ENCODE measurements at places on chromosomes 11 and 22.
A peak's percentile ranks its signal among the peaks of the same experiment; 100 is the strongest.

- DNase-seq = peak; percentile 25
Measured at GRCh38 chr22:50027639-50028537, 15.3 kb upstream of the IL17REL start.

GRCh38 chr11:72932132-72932570 lies 117.9 kb downstream of the ATG16L2 start:
- no peak for DNase-seq

DNA sequence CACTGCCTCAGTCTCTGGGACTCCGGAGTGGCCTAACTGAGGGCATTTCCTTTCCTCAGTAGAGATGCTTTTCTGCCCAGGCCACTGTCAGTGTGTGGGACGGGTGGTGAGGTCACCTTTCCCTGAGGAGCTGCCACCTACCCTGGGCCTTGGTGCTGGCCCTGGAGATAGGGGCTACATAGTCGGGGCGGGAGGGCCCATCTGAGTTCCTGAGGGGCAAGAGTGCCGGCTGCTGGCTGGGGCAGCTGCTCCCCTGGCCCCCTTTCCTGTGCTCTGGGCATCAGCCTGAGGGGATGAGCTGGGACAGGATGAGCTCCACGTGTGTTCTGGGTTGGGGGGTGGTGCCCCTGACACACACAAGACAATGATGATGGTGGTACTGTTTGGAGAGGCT lies 5.4 kb downstream of the KCNC1 start:
- no peak for DNase-seq

DNA sequence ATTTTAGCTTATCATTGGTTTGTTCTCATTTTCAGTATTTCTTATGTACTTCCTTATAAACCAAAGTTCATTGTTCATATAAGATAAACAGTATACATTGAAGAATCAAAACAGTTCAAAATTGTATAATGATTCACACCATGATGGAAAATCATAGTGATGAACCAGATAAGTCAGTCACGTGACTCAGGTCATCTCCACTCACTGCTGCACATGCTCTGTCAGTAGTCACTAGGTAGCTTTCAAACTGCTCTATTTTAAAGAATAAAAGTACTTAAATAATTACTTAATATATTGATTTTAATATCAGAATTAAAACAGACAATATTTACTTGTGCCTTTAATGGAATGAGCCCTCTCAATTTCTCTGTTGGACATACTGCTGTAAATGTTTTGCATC lies 37.5 kb downstream of the PDHX start:
- DNase-seq = no peak

- no peak for DNase-seq
Measured at GRCh38 chr22:32023251-32023827, 19.7 kb upstream of the SLC5A1 start.

DNA sequence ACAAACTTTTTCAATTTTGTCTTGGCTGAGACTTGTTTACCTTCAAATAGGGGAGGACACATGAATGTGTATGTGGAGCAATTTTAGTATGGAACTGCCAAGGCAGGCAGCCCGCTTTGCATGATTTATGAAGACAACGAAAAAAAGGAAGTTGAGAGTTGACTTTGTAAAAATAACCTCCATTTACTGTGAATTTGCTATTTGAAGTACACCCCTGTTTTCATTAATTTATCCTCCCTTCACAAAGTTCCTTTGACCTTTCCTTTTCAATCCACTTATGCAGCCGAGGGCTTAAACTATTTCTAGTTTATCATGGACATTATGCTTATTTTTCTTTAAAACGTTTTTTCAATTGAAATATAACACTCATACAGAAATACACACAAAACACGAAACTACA lies 369.6 kb upstream of the CADM1 start:
- DNase-seq = no peak

DNA sequence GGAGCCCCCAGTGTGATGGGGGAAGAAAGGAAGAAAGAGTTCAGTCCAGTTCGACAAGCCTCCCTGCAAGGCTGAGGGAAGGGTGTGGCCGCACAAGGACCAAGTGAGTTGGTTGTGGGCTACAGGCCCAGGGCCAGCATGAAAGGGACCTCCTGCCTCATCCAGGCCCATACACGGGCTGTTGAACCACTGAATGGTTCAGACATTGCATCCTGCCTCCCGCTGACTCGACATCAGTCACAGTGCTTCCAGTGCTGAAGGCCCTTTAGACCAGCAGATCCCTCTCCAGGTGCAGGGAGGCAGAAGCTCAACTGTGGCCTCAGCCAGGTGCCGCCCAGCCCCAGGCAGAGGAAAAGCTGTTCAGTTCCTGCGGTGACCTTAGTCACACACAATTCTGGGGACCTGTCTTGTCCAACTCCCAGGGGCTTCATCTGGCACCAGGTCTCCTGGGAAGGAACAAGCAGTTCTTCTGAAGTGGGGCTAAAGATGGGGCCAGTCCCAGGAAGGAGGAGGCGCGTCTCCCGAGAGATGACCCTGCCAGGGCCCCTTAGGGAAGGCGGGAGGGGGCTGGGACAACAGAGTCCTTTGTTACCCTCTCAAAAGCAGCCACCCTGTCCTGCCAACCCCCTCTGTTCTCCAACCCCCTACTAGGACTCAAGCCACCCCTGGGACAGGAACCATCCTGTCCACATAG lies 6.6 kb downstream of the ARRB1 start:
- DNase-seq = no peak

- no peak for DNase-seq
Measured at GRCh38 chr11:76698321-76699043, 27.9 kb upstream of the LRRC32 start.

GRCh38 chr22:44604455-44604854 lies 97.5 kb upstream of the PRR5 start:
- DNase-seq = no peak

DNA sequence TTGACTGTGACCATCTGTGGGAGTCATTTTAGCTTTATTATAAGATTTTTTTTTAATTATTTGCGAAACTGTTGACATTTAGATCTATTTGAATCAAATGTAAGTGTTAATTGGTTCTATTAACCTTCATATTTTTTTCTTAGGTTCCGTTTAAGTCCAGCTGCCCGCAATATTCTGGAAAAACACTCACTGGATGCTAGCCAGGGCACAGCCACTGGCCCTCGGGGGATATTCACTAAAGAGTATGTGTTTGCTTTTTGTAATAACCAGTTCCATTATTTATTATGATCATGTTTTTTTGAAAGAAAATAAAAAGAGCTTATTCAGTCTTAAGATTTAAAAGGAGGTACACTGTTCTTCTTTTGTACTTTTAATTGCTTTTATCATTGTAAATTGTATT lies 43.9 kb downstream of the PDHX start:
- DNase-seq = peak; percentile 88

GRCh38 chr11:106304274-106304673 lies 226.8 kb downstream of the AASDHPPT start:
- no peak for DNase-seq

- no peak for DNase-seq
Measured at GRCh38 chr11:14636119-14636518, 7.5 kb upstream of the PDE3B start.

DNA sequence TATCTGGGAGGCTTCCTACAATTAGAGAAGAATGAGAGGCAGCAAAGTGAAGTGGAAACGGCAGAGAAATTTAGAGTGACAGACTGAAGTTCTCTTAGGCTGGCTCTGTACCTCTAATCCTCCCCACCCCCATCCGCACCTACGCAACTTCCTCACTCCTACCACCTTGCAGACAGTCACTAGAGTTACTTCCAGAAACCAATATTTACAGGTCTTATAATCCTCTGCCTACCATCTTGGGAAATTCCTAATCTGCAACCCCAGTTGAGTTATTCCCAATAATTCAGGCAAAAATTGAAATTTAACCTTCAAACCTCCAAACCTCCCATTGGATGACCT lies 71.7 kb downstream of the PAK1 start:
- no peak for DNase-seq

DNA sequence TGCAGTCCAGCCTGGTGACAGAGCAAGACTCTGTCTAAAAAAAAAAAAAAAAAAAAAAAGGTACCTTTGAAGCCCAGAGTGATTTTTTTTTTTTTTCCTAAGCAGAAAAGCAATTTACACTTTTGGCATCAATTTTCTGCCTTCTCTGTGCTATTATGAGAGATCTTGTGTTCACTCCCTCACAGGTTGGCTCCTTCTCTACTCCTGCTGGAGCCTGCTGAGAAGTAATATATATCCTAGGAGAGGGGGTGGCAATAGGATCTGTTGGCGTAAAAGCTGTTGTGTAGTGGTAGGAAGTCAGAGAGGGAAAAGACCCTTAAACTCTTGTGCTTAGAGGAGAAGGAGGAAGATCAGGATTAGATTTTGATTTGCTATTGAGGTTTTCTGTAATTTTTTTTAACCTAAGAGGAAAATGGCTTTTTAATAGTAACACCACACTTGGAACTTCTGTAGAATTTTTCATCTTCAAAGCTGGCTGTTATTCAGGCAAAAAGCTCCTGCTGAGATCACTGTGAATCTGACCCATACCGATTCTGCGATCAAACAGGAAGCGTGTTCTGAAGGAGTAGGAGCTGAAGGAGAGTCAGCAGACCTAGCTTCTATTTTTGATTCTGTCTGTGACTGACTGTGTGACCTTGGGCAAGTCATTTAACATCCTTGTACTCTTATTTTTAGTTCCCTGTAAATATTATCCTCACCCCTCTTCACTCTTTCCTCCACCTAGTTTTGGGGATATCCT lies 77.7 kb downstream of the TRIM44 start:
- no peak for DNase-seq

GRCh38 chr11:134441281-134441680 lies 29.2 kb upstream of the B3GAT1 start:
- DNase-seq = no peak

- no peak for DNase-seq
Measured at GRCh38 chr11:11313902-11314692, 39.0 kb downstream of the CSNK2A3 start.

DNA sequence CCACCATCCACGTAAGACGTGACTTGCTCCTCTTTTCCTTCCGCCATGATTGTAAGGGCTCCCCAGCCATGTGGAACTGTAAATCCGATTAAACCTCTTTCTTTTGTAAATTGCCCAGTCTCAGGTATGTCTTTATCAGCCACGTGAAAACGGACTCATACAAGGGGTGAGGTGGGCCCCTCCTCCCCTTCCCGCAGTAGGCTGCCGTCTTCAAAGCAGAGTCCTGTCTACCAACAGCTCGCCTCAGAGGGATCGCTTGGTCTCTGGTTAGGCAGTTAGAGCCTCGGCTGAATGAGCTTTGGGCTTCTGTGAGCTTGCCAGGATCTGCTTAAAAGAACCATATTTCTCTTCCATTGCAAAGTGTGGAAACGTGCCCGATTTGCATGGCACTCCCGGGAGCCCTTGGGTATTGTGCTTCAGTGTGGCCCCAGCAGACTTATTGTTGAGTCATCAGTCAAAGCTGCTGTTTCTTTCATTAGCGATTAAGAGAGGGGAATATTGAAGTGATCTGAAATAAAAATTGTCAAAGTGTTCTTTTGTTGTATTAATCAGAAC lies 338.3 kb downstream of the TBC1D22A start:
- no peak for DNase-seq

DNA sequence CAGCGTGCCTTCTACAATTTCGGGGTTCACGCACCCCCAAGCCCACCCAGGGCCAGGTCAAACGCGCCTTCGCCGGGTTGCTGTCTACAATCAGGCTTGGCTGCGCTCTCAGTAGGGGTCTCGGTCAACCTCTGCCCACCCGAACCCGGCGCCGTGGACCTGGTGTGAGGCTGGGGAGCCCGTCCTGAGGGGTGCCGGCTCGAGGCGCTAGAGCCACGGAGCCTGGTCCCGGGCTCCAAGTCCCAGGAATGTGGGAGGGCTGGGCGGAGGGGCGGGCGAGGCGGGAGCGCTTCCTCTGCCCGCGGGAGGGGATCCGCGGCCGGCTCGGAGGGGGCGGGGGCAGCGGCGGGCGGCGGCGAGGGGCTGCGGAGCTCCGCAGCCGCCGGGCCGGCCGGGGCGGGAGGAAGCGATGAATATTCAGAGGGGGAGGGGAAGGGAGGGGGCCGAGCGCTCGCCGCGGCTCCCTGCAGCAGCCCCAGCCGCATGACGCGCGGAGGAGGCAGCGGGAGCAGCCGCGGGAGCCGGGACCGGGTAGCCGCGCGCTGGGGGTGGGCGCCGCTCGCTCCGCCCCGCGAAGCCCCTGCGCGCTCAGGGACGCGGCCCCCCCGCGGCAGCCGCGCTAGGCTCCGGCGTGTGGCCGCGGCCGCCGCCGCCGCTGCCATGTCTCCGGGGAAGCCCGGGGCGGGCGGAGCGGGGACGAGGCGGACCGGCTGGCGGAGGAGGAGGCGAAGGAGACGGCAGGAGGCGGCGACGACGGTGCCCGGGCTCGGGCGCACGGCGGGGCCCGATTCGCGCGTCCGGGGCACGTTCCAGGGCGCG lies at the start of gene PTPRJ:
PTPRJ (plus strand) TSS at position 472 of the 819 bp plus-strand sequence. CDS start 354 bp downstream, outside the sequence.
- DNase-seq = peak; percentile 45

GRCh38 chr11:75862437-75862836 lies 47.4 kb downstream of the UVRAG start:
- no peak for DNase-seq

- DNase-seq = peak; percentile 11
Measured at GRCh38 chr11:114200351-114201133, 95.7 kb upstream of the NNMT start.

- DNase-seq = no peak
Measured at GRCh38 chr11:40391679-40392078, 1067.8 kb downstream of the LRRC4C start.

DNA sequence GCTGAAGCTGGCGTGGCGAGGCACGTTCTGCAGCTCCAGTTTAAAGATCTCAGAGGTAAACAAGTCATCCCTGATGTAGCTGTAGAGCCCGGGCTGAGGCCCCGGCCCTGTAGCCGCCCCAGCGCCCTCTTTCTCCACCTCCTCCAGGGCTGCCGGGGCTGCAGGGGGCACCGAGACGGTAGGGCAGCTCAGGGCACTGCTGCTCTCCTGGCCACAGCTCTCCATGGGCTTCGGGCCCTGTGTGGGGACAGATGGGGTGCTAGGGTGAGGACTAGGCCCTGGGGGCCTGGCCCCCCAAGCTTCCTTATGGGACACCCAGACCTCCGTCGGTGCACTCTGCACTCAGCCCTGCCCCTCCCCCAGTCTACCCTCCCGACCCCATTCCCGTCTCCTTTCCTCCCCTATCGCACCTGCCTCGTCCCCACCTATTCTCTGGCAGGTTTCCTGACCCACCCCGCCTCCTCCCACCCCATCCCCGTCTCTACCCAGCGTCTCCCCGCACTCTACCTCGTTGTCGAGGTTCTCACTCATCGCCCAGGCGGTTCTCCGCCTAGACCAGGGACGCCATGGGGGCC lies 559 bp downstream of the RANBP1 start:
- no peak for DNase-seq

GRCh38 chr11:116513894-116514293 lies 258.9 kb downstream of the BUD13 start:
- DNase-seq = no peak

DNA sequence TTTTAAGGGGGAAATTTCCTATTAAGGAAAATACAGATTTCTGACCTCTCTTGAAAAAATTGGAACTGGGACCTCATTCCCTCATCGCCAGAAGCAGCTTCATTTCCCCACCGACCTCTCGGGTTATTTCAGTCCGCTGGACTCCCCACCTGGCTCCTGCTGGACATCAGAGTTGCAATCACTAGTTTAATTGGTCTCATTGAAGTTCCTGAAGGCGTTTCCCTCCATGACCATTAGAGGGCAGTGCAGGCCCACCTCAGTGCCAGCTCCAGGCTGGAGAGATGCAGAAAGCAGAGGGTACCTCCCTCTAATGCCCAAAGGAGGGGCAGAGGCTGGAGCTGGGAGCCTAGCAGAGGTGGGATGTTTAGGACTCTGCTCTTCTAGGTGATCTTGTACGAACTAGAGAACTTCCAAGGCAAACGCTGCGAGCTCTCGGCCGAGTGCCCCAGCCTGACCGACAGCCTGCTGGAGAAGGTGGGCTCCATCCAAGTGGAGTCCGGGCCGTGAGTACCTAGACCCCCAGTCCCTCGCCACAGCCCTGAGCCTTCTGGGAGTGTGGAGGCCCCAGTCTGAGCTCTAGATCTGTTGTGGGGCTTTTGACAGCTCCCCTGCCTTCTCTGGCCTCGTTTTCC lies 2.7 kb downstream of the CRYBB3 start:
- DNase-seq = peak; percentile 50

All from NCI-H1105 treated with DMSO at 0.1 percent for 48 hours (cell line).